Activated CD4-positive, alpha-beta memory T cell treated with anti-CD3 and anti-CD28 coated beads for 36 hours (primary cell): ENCODE measurements at places on chromosomes 7 and 10. TPM values are rescaled to one million over a fixed set of nuclear protein-coding genes. Genes with fewer than 3 reads are reported as not detected.

DNA sequence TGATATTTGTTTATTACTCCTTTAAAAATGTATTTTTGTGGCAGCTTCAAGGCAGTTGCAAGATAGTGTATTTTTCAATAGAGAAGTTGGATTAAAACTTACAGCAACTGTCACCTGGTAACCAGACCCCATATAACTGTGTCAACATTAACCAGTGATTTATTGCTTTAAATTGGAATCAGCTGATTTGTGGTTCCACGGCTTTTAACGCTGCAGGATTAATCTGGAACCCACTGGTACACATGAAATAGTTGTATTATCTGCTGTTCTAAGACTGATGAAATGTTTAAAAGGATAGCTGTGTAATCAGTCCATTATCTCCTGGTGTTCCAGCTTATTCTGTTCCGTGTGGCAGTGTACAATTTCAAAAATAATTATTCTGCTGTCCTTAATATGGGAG lies 180.2 kb downstream of the CELF2 start:
- DNase-seq = no peak

DNA sequence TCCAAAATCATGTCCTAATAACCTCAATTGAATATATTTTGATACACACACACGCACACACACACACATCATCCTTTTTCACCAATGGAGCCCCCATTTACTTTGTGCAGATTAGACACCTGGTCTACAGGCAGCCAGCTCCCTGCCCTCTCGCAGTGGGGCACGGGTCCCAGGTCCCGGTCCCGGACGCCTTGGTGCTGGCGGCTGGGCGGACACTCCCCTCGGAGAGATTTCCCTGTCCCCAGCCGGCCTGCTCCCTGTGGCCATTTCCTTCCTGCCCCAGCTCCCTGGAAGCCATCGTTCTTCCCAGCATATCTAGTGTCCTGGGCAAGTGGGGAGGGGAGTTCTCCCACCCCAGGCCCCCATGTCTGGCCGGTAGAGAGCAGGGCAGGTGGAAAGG lies 14.6 kb downstream of the DPY19L1 start:
- no peak for DNase-seq

DNA sequence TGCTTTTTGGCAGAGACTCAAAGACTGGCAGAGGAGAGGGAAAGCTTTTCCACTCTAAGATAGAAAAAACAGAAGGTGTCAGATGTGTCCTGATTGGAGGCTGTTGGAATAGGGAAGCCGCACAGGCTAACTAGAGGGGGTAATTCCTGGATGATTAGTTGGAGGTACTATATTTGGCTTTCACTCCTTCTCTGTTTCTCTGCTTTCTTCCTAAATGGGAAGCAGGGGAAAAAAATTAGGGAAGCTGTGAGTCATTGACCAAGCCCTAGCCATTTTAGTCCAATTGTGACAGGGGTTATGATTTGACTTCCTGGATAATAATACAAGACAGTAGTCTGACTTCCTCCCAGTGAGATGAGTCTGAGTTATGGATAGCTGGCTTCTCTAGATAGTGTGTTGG lies 475.2 kb upstream of the CELF2 start:
- DNase-seq = no peak

DNA sequence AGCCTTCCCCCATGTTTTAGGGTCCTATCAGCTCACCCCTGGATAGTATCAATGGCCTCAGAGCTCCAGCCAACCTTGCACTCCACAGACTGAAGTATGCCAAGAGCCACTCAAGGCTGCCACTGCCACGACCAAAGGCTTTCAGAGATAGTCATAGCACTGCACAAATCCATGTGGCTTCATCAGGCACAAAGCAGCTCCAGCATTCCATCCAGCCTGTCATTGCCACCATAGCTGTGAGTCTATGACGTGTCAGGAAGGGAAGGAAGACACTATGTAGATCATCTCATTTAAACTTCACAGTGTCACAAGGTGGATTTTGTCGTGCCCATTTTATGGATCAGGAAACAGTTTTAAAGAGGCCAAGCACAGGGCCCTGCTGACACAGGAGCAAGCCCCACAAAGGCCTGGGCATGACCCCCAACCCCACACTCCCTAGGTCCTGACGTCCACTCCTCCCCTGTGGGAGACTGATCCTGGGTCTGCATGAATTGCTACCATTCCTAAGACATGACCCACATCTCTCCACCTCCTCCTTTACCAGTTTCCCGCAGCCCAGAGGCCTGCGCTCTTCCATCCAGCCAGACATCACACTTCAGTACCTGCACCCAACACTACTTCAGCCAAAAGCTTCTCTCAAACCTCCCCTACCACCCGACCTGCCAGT lies 119.4 kb downstream of the DIP2C start:
- DNase-seq = no peak

GRCh38 chr7:24127930-24128329 lies 156.1 kb upstream of the NPY start:
- no peak for DNase-seq

GRCh38 chr10:92387289-92387940 lies 96.4 kb downstream of the MARCHF5 start:
- DNase-seq = peak; percentile 16

GRCh38 chr7:326809-327232 lies 36.9 kb downstream of the FOXL3 start:
- no peak for DNase-seq

CPXM2 gene
- total RNA-seq = not detected

ABCB1 gene
- total RNA-seq = 5.4 TPM

DNA sequence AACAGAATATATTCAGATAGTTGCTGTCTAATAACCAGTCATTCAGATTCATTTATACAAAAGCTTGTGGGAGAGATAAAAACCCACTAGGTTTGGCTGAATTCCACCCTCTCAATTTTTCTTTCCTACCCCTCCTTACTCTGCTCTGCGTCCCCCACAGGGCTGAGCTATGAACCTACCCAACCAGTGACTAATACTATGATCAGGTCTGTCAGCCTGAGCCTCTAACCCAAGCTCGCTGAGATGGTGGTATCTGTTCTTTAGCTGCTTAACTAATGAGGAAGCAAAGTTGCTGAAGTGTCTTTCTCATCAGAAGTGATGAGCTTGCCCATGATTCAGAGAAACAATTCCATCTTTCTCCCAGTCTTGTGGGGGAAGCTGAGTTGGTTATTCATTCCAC lies 248.7 kb upstream of the GPR26 start:
- no peak for DNase-seq

CDH23 gene
- total RNA-seq = 2.6 TPM

DNA sequence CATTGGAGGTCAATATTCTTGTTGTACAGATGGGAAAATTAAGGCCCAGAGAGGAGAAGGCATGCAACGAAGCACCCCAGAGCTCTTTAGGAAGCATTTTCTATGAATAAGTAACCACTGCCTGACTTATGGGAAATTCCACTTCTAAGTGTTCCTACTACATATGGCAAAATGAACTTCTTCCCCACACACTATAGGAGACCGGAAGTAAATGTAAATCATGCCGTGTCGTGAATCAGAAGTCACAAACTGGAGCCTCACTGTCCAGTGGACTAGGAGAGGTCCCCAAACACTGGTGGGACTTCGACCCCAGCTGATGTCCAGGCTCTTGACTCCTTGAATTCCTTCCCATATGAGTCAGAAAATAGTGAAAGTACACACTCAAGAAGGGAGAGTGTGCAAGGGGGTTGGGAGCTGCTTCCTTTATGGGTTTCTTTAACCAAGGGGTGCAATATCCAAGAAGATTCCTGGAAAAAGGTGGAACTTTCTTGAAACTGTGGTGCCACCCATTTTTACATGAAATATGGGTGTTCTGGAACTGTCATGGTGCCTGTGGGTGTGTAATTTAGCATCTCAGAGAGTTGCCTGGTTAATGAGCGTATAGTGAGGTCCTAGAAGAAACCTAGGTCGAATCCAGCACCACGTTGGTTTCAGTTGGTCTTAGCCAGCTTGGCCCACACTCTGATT lies 6.7 kb downstream of the RASSF4 start:
- DNase-seq = no peak

FOXP2 gene
- total RNA-seq = not detected

NKX6-2 gene
- total RNA-seq = not detected

DNA sequence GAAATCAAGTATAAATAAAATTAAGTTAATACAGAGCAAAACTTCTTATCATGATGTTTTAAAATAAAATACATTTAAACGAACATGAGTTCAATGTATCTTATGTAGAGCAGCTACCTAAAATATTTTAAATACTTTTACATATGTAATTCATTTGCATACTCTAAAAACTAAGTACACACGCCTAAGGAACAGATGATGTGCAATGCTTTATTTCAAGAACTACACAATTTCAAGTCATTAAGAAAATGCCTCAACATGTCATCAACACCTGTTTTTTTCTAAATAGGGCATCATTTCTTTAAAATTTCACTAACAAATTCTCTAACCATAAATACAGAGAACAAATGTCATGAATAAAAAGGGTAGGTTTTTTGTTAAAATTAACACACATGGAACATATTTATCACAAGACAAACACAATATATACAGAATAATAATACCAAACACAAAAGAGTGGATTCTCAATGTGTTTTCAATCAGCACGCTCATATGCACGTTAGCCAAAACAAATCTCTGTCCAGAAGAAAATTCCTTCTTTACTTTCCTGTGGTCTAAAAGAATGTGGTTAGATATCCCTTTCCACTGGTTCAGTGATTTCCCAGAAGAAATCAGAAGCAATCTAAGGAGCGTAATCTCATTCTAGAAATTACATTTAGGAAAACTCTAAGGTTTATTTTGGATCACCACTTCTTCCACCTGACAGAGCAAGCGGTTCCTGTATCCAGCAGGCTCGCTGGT lies 73.0 kb upstream of the PFKP start:
- no peak for DNase-seq

- DNase-seq = no peak
Measured at GRCh38 chr10:76990561-76990960, 647.0 kb downstream of the KCNMA1 start.

- no peak for DNase-seq
Measured at GRCh38 chr10:111015181-111015580, 61.6 kb upstream of the ADRA2A start.

GRCh38 chr10:59434463-59435321 lies 72.3 kb upstream of the FAM13C start:
- no peak for DNase-seq

DNA sequence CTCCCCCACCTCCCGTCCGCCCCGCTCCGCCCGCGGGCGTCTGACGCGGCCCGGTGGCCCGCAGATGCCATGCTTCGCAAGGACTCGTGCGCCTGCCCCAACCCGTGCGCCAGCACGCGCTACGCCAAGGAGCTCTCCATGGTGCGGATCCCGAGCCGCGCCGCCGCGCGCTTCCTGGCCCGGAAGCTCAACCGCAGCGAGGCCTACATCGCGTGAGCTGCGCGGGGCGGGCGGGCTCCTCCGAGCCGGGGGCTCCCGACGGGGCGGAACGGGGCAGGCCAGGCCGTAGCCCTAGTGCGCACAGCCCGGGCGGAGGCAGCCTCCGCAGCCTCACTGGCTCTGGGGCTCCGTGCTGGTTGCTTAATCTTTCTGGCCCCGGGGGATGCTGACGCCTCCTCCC lies 2.8 kb downstream of the ASIC3 start:
- peak; percentile 73 for DNase-seq

DNA sequence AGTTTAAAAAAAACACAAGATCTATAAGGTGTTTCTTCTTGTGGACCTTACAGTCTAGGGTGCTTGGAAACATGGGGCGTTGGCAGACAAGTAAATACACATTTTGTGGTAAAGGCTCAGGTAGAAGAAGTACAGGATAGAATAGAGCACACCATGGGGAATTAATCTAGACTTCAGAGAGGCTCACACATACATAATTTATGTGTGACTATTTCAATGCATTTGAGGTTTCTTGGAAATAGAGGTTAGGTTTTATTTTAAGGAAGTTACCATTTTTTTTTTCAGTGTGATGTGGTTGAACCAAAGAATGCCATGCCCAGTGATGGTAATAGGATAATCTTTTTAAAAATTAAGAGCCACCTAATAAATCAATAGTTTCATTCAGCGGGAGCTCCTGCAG lies 12.8 kb downstream of the CFTR start:
- no peak for DNase-seq

GRCh38 chr10:102347236-102347828 lies 48.2 kb upstream of the NFKB2 start:
- peak; percentile 56 for DNase-seq

TMEM140 gene
- total RNA-seq = 10.0 TPM

DNA sequence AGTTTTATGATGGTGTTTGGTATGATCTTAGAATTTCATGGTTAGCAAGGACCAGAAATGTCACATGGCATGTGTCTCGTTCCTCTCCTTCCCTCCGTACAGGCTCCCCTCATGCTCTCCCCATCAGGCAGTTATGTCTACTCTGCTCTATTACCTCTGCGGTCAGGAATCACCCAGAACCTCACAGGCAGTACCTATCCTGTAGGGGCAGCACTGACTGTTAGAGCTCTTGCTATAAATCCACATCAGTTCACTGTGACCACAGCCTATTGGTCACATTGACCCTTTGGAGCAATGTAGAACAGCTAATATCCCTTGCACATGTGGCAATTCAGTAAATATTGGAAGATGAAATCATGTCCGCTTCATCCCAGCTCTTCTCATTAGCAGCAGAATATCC lies 151.8 kb downstream of the WNT2 start:
- no peak for DNase-seq

GRCh38 chr10:93815304-93816096 lies 57.8 kb downstream of the LGI1 start:
- no peak for DNase-seq

ABCA13 gene
- not detected for total RNA-seq

GRCh38 chr7:148487912-148488311 lies 102.7 kb upstream of the C7orf33 start:
- DNase-seq = no peak

DNA sequence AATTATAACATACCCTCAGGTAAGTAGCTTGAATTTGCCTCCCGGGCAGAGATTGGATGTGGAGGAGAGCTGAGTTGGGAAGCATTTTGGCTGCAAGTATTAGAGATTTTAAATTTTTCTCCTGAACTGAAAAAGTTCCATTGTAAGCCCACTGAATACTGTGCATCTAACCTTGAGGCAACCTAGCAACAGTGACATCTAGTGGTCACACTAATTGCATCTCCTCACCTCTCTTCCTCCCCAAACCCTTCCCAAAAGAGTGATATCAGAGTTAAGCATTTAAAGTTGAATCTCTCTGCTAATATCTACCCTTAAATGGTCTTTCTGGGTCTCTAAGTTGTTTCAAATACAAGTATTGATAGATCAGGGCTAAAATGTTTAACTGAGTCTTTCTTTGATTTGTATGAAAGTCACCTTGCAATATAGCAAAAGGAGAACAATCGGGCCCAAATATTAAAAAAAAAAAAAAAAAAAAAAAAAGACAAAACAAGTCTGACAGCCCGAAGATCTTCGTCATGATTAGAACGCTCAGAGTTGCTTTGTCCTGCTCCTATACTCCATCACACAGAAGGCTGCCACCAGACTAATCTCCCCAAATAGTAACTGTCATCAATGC lies 40.4 kb upstream of the DLX5 start:
- DNase-seq = no peak

- DNase-seq = peak; percentile 13
Measured at GRCh38 chr10:35643151-35644049, 1.3 kb upstream of the FZD8 start.

DNA sequence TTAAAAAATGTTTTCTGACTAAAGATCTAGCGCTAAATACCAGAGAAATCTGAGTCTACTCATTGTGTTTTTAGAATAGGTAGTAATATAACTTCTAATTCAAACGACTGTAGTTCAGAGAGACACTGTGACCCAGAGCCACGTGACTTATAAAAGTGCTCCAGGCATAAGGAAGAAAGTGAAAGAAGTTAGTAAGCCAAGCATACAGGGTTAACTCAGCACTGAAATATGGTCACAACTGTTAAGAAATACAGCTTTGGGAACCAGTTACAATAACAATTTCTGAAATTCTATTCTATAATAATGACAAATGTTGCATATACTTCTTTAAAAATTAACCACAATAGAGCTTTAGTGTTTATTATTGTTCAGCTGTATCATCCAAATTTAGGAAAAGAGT lies 119.1 kb downstream of the TFEC start:
- DNase-seq = no peak
